ENCODE measurements at places on chromosomes 4 and X.

- no peak for DNase-seq
Observed at GRCh38 chr4:122810669-122811068, 16.0 kb upstream of the FGF2 start.

DNA sequence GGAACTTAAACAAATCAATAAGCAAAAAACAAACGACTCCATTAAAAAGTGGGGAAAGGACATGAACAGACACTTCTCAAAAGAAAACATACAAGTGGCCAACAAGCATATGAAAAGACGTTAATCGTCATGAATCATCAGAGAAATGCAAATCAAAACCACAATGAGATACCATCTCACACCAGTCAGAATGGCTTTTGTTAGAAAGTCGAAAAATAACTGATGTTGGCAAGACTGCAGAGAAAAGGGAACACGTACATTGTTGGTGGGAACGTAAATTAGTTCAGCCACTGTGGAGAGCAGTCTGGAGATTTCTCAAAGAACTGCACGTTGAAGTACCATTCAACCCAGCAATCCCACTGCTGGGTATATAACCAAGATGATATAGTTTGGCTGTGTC lies 23.7 kb downstream of the NEUROG2 start:
- DNase-seq: no peak

DNA sequence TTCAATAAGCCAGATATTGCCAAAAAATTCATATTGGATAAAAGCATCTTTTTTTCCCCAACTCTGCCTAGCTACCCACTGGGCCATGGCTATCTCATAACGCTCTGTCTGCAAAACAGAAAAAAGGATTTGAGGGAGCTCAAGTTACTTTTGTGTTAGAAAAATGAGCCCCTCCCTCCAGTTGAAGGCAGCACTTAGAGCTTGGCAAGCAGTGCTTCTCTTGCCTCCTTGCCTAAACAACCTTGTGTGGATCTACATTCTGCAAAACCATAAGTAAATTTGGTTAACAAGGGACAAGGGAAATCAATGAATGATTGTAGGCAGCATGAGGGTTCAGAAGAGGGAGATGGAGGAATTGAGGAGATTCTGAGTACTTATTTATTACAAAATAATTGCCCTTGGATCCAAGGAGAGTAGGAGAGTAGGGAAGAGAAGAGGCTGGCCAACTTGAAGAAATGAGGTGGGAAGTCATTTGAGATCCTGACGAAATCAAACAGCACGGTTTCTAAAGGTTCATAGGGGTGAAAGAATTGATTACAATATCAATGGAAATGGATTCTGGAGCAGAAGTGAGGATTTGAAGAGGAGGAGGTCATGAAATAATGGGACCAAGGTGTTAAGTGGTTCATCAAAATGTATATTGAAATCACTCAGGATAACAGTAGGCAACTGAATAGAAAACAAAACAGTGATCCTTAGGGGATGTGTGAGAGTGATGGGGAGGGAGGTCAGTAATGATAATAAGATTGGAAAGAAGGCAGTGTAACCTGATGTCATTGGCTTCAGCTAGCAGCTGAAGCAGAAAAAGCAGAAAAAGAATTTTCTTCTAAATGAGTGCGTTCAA lies 434.8 kb upstream of the IGFBP7 start:
- DNase-seq: no peak

DNA sequence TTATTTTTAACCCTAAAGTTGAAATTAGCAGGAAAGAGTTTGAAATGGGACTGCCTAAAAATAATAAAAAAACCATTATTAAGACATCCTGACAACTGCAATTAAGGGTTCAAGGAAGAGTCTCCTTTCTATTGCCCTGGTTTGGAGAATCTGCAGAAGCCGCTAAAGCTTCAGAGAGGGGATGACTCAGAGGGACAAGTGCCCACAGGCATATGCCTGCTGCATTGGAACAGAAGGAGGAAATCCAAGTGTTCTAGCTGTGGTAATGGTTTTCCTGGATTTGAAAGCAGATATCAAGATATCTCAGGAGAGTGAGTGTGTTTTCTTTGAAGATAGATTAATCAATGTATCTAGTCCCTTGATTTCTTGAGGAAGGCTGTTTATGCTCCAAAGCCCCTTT lies 235.1 kb upstream of the TAPT1 start:
- DNase-seq: no peak

GRCh38 chrX:44784241-44784640 lies 59.6 kb upstream of the DUSP21 start:
- DNase-seq: no peak

- DNase-seq: peak; percentile 79
Observed at GRCh38 chr4:6327220-6327917, 57.7 kb downstream of the WFS1 start.

- DNase-seq: no peak
Observed at GRCh38 chrX:52262195-52262546, 77.5 kb downstream of the MAGED4 start.

- DNase-seq: no peak
Observed at GRCh38 chrX:108130889-108131288, 39.3 kb downstream of the ATG4A start.

DNA sequence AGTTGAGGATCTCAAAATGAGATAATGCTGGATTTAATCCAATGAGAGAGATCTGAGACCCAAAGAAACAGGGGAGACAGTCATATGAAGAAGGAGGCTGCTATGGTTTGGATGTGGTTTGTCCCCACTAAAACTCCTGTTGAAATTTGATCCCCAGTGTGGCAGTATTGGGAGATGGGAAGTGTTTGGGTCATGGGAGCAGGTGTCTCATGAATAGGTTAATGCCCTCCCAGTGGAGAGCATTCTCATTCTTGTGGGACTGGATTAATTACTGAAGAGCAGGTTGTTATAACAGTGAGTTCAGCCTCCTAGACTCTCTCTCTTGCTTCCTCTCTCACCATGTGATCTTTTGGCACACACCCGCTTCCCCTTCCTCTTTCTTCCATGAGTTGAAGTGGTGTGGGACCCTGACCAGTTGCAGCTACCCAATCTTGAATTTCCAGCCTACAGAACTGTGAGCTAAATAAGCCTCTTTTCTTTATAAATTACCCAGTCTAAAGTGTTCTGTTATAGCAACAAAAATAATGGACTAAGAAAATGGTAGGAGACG lies 70.3 kb downstream of the PPEF2 start:
- peak; percentile 39 for DNase-seq

GRCh38 chrX:18810416-18810815 lies 103.0 kb downstream of the PPEF1 start:
- no peak for DNase-seq

GRCh38 chr4:67909905-67910584 lies 26.2 kb upstream of the TMPRSS11D start:
- peak; percentile 34 for DNase-seq

DNA sequence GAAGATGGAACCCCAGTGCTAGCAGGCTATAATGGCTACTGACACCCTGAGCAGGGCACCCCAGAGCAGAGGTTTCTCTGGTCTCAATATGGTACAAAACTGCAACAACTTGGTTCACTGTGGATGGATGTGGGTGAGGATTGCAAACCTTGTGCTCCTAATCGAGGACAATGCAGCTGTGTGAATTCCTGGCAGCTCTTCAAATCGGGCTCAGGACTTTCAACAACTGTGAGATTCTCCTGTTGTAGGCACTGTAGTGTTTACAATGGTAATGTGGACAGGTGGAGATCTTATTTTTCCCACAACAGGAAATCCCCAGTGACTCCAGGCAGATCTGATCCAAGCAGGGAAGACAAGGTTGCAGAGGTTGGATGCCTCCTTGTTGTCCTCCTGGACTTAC lies 101.5 kb downstream of the RCHY1 start:
- no peak for DNase-seq

DNA sequence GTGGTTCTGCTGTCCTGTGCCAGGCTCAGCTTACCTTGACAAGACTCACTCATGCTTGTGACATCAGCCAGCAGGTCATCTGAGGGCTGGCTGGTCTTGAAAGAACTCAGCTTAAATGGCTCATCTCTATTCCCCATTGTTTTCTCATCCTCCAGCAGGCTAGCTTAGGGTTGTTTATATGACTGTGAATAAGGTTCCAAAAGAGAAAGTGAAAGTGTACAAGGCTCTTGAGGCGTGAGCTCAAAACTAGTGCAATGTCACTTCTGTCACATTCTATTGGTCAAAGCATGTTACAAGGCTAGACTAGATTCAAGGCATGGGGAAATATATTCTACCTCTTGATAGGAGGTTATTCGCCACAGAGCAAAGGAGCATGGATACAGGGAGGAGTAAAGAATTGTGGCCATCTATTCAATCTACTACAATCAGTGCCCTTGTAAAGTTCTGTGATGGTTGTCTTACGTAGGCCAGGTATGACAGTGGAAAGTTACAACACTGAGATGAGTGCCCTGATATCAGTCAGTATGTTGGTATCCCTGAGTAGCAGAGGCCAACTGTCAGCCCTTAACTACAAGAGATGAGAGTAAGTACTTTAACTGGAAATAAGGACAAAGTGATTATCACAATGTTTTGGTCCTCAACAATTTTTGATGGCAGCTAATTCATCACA lies 19.8 kb upstream of the TMLHE start:
- DNase-seq: no peak

DNA sequence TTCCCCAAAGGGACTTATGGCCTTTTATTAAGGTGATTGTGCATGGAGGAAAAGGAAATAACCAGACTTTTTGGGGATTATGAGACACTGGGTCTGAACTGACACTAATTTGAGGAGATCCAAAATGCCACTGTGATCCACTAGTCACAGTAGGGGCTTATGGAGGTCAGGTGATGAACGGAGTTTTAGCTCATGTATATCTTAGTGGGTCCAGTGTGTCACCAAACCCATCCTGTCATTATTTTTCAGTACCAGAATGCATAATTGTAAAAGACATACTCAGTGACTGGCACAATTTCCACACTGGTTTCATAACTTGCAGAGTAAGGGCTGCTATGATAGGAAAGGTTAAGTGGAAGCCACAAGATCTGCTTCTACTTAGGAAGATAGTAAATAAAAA lies 131.3 kb downstream of the RTL3 start:
- DNase-seq: no peak

- no peak for DNase-seq
Observed at GRCh38 chr4:845836-846251, 19.9 kb upstream of the CPLX1 start.

DNA sequence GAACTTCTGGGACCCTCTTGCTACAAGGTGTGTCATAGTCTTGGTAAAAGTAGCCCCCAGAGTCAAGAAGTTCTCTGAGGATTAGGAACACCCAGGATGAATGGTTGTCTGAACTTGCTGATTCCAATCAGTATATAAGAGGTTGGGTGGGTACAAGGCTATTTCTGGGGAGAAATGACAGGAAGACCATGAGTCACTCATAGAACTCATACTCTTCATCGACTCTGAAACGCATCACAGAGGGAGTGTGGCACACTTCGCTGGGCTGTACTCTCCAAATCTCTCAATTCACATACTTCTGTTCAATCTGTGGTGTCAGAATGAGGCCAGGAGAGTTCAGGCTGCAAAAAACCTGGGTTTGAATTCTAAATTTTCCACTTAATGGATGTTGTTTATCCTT lies 193.2 kb upstream of the LEF1 start:
- no peak for DNase-seq

- DNase-seq: no peak
Observed at GRCh38 chr4:113273721-113274220, 224.3 kb downstream of the ANK2 start.

DNA sequence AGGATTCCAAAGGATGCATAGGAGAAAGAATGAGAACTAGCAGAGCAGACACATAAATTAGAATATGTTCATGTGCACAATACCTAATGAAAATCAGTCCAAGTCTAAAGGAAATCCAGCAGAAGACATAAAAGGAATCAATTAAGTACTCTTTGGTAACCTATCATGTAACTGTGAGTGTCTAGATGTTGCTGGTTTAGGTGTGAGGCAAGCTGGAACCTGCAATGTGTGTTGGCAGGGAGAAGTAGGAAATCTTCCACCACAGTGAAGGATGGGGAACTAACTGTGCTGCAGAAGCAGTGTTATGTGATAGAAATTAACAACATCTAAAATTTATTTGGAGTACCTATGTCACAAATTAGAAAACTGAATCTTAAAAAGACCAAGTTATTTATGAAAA lies 330.8 kb upstream of the DKK2 start:
- no peak for DNase-seq

GRCh38 chr4:104615496-104615895 lies 120.8 kb upstream of the CXXC4 start:
- no peak for DNase-seq

GRCh38 chr4:99410075-99410474 lies 25.1 kb downstream of the ADH7 start:
- no peak for DNase-seq

DNA sequence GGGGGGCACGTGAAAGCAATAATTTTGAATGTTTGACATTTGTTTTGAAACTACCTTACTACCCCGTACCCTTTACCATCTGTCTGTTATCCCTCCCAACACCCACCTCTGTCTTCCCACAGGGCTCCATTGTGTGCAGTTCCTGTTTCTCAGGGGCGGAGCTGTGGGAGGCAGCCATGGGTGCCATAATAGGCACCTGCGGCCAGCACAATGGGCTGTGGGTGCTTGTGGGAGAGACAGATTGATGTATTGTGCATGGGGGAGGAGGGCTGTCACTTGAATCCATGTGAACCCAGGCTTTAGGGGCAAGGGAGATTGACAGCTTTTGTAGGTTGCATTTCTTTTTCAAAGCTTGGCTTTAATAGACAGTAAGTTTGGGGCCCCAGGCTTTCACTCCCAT lies 122.6 kb upstream of the CXorf66 start:
- DNase-seq: no peak

DNA sequence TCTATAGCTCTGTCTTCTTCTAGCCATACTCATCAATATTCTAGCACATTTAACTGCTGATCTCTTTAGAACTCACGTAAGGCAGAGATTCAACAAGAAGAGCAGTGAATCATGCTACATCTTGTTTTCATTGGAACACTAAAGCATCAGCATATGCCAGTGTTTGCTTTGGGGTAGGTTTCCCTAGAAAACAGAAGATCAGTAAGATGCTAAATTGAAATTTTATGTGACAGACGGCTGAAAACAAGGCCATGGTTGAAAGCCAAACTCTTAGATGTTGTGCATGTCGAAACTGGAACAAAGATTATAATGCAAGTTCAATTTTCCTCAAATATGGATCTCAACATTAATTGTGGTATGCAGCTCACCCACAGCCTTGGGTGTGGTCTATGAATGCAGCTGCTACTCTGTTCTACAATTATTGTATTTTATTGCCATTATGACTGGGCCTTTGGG lies 107.6 kb downstream of the PDLIM5 start:
- no peak for DNase-seq

GRCh38 chr4:1446502-1447386 lies 40.5 kb upstream of the NKX1-1 start:
- DNase-seq: no peak

- DNase-seq: no peak
Observed at GRCh38 chrX:45771560-45772340, 571.1 kb upstream of the DIPK2B start.

DNA sequence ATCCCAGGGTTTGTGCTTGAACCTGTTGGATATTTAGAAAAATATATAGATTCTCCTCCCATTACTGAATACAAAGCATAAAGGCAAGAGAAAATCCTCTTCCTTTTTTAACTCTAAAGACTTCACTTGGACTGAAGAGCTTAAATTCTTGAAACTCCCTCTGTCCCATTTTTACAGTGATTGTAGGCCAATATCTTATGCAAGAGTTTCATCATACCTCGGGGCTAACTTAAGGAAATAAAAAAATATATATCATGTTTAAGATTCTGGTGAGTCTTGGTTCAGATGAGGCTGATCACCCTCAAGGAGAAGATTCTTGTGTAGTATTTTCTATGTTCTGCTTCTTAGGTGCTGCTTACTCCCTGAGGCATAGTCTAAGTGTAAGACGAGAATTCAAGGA lies 1449.6 kb downstream of the C4orf33 start:
- no peak for DNase-seq
